Stimulated activated CD4-positive, alpha-beta T cell treated with anti-CD3 and anti-CD28 coated beads, Interleukin-2, amount 100 ng/mL, for 4 hours (primary cell): ENCODE measurements at places on chromosomes 16 and 17.

DNA sequence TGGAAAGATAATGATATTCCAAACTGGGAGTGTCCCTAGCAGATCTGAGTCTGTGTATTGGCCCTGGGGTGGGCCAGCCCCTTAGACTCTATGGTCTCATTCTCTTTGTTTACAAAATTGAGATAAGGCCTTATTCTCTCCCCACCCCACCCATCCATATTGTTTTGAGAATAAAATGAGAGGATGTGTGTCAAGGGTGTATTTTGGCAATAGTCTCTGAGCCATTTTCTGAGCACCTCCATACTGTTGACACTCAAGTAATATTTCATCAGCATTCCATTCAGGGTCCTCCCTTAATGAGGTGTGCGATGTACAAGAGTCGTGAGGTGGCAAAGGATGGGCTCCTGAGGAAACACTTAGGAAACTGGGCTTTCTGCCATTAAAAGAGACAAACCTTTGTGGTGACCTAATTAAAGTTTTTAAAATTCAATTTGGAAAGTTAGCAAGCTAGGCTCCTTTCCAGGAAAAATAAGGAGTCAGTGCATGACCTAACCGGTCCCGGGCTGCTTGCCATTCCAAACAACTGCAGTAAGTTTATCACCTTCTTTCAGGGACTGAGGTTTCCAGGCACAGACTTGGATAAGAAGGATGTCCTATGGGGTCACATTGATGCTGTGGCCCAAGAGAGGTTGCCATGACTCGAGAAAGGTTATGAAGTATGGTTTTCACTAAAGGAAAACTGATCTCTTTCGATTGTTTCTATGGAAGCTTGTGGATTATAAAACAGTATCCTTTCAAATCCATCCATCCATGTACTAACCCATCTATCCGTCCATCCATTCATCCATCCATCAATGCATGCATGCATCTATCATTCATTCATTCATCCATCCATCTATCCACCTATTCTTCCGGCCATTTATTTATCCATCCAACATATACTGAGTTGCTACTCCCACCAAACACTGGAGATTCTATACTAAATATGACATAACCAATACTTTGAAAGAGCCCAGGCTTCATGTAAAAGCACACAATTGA, 443.3 kb downstream of the UTP18 start:
- no peak for DNase-seq

GRCh38 chr16:12395268-12395667, 408.4 kb downstream of the CPPED1 start:
- DNase-seq: no peak

- no peak for DNase-seq
These were observed 48.0 kb upstream of the CDH5 start for GRCh38 chr16:66318505-66318904.

GRCh38 chr16:28191364-28191960, 20.3 kb downstream of the XPO6 start:
- DNase-seq: no peak

DNA sequence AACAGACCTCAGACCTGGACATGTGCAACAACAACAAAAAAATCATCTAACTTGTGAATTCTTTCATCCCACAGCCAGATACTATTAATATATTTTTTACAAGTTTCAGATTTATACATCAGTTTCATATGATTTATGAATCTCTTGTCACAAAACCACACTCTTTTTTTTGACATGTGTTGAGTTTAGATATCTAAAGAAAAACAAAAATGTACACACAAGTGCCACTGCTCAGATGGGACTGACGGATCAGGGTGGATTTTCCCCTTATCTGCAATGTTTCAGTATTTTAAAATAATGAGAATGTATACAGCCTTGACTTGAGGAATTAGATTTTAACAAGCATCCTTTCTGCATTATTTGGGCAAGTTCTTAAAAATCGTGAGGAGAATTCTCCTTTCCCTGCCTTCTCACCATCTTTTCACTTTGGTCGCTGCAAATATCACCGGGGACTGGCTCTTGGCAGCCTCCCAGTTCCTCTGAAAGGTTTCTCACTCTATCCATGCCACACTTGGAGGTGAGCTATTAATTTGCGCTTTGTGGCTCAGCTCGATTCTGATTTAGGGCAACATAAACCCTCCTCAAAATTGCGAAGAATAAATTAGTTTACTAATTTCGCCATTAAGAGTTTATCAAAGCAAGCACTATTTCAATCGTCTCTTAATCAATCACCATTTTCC, 225.7 kb downstream of the XYLT1 start:
- DNase-seq: no peak

DNA sequence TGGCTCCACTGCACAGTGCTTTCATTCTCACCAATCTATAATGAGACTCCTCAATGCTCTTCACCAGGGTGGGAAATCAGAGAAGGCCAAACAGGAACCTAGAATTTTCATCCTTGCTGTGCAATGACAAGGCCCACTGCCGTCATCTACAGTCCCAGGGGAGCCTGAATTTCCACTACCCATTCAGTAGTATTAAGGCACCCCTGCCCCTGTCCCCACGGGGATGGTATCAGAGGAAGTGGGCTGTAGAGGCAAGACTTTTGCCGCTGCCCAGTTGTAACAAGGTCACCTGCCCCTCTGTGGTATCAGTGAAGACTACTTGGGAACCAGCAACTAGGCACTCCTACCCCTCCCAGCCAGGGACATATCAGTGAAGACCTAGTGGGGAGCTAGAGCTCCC, 104.5 kb downstream of the C16orf78 start:
- no peak for DNase-seq

GRCh38 chr17:75625813-75626486, 7.3 kb upstream of the SMIM5 start:
- DNase-seq: no peak

- DNase-seq: no peak
These were observed 32.6 kb downstream of the TMEM100 start for GRCh38 chr17:55690105-55690508.
